ENCODE measurements at places on chromosomes 7 and 10.

- no peak for DNase-seq
Measured at GRCh38 chr10:70457759-70458305, 16.4 kb upstream of the NODAL start.

GRCh38 chr7:89987665-89988064, 166.6 kb upstream of the STEAP1 start:
- DNase-seq, result no peak

DNA sequence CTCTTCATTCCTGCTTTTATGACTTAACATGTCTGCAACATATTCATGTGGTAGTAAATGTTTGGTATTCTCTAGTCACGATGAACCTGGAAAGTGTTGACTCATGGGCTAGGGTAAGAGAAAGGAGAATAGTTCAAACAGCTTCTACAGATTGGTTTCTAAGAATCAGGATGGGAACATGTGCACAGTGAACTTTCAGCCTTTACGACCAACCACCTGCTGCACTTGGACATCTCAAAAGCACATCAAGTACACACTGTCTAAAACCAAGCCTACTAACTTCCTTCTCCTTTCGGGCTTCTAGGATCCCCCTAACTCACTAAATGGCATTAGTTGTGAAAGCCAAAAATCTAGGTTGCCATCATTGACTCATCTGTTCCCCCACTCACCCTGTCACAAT, 85.5 kb downstream of the CUL2 start:
- no peak for DNase-seq

- DNase-seq, result no peak
Measured at GRCh38 chr10:33327751-33328150, 6.7 kb downstream of the NRP1 start.

DNA sequence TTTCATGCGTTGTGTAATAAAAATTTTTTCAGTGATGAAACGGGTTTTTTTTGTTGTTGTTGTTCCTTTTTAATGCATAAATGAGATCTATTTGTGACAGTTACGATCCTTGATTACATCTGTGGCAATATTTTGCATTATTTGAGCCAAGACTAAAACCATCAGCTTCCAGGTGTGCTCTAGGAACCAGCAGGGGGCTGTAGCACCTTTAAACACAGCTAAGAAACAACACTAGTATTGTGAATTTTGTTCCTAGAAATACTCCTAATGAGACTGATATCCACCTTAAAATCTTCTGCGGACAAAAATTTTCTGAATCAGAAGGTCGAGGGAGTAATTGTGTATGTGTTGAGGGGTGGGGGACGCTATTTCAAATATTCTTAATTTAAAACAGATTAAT, 52.6 kb downstream of the FGFBP3 start:
- no peak for DNase-seq

GRCh38 chr10:12382956-12383531, 33.7 kb downstream of the CAMK1D start:
- no peak for DNase-seq

GRCh38 chr10:60789340-60789739, 11.1 kb downstream of the CDK1 start:
- no peak for DNase-seq

GRCh38 chr7:129617652-129618051, 6.1 kb downstream of the NRF1 start:
- no peak for DNase-seq
